ENCODE measurements at places on chromosomes 3 and 15. TPM values are rescaled to one million over a fixed set of nuclear protein-coding genes. Genes with fewer than 3 reads are reported as not detected.

Gene GOLGA6L7
- not detected for total RNA-seq

Gene CACNA2D3
- total RNA-seq, result 3.6 TPM

Gene MAP3K13
- total RNA-seq, result 43.4 TPM

Gene FAM174B
- total RNA-seq, result 17.9 TPM

Gene SLC27A2
- 38.2 TPM for total RNA-seq

Gene CADM2
- 7.1 TPM for total RNA-seq

Gene POMGNT2
- total RNA-seq, result 22.7 TPM

Gene GLDN
- 0.99 TPM for total RNA-seq

Gene ISG20
- 6.2 TPM for total RNA-seq

Gene DLEC1
- total RNA-seq, result 2.4 TPM

Measured in metanephros (tissue), 2 donors.